ENCODE measurements at places on chromosomes 5 and 9.

DNA sequence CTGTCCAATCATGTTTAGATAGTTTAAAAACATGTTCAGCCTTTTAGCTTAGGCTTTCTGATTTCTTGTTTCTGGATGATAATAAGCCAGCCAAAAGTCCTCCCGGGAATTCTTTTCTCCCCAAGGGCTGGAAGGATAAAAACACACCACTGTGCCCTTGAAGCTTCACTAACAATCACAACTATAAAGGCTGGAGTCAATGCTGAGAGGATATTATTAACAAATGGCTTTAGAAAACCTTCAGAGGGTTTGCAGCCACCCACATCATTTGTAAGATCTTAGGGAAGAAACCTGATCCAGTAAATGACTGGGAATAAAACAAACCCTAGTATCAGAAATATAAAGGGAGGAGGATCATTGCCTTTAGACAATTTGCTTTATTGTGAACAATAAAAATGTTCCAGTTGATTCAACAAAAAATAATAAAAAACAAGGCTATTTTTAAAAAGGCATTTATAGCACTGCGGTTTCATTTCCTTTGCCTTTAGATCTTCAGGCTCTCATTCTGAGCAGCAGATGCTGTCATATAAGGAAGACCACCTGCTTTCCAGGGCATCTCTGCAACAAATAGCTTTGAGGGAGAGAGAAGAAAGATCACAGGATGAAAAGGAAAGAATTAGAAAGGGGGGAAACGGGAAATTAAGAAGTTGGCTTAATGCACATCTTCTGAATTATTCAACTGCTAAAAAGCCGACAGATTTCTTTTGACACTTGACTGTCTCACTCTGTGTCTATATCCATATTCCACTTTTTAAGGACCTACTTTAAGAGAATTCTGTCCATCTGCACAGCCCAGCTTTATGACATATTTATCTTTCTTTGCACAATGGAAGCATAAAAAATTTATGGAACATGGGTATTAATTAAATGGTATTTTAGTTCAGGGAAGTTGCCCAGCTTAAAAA, 277.2 kb upstream of the SLC24A2 start:
- no peak for DNase-seq

DNA sequence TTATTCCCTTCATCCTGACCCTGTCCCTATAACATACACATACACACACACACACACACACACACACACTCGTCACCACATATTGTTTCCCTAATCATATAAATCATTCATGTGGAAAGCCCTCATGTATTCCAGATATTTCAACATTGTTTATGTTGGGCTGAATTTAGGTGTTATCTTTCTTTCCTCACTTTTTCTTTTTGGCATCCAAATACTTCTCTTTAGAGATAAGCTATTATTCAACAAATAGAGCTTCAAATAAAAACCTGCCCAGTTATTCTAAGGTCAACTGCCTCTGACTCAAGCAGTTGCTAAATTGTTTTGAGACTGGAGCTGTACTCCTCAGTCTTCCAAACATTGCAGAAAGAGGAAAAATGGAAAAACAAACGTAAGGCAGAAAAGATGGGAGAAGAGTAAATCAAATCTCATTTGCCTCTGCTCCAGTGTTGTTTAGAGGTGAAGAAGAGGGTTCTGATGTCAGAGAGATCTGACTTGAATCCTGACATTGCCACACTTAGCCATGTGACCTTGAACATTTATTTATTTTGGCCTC, 215.7 kb downstream of the GAS1 start:
- DNase-seq: no peak

DNA sequence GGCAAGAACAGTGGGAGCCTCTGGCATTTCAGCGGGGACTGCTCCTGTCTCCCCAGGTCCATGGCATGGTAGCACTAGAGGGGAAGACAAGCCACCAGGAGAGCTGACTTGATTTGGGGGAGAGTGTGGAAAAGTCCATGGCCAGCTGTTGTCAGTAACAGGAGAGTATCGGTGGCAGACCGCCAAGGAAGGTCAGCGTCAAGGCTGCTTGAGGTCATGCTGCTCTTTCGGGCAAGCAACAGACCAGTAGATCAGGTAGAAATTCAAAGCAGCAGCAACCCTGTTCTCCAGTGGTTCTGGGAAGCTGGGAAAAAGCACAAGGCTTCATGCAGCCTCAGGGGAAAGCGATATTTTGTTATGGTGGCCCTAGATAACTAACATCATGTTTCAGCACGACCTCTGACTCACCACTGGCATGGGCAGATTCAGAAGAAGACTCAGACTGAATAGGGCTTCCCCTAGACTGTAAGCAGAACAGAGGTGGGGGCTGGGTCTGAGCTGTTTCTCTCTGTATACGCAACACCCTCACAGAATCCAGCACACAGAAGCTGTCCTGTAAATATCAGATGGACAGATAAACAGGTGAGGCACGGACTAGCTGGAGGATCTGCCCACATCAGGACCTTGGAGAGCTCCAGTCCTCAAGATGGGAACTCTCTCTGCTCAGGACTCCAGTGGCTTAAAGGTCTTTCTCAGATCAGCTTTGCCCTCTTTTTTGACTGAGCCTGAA, 35.2 kb upstream of the PLEKHG4B start:
- no peak for DNase-seq

DNA sequence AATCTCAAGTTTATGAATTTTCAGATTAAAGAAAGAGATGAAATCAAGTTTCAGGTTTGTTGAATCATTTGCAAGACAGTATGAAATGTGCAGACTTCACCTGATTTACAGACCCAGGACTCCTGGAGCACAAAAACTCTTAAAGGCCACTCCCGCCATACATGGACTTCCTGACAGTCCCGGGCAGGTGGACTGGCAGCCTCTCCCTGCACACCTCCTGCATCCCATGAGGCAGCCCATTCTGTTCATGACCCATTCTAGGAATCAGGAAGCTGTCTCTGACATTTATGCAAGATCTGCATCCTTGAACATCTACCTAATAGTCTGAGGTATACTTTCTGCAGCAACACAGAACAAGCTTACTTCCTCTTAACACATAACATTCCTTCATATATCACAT, 5.9 kb downstream of the DDX31 start:
- no peak for DNase-seq

DNA sequence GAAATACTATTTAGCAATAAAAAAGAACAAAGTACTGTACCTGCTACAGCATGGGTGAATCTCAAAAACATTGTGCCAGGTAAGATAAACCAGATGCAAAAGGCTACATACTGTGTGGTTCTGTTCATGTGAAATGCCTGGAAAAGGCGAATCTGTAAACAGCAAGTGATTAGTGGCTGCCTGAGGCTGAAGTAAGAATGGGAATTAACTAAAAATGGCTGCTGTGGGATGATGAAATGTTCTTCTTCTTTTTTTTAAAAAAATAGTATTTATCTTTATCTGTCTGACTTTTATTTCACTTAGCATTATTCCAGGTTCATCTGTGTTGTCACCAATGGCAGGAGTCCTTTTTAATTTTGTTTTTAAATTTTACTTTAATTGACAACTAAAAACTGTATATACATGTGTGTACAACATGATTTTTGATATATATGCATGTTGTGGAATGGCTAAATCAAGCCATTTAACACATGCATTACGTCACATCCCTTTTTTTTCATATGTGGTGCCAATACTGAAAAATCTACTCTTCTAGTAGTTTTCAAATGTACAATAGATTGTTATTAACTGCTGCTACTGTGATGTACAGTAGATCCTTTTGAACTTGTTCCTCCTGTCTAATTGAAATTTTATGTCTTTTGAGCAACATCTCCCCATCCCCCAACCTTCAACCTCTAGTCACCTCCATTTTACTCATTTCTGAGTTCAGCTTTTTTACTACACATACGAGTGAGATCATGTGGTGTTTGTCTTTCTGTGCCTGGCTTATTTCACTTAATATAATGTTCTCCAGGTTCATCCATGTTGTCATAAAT, 62.9 kb upstream of the TNFAIP8 start:
- no peak for DNase-seq

DNA sequence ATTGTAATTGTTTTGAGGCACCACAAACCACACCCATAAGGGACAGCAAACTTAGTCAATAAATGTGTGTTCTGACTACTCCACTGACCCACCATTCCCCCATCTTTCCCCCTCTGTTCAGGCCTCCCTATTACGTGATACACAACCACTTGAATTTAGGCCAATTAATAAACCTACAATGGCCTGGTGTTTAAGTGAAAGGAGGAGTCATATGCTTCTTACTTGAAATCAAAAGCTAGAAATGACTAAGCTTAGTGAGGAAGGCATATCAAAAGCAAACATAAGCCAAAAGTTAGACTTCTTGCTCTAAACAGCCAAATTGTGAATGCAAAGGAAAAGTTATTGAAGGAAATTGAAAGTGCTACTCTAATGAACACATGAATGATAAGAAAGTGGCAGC, 14.6 kb downstream of the ZBTB43 start:
- no peak for DNase-seq

DNA sequence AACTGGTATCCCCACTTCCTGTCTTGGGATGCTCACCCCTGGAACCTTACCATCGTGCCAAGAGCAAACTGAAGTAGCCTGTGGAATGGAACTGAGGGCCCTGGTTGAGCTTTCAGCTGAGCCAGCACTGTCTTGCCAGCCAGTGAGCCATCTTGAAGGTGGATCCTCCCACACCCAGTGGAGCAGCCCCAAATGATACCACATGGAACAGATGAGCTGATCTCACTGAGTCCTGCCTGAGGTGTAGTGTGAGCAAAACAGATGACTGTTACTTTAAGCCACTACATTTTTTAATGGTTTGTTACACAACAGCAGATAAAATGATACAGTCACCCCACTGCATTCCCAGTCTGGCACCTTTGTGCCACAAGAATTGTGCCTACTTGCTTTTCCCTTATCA, 2.2 kb upstream of the PCYOX1L start:
- no peak for DNase-seq

DNA sequence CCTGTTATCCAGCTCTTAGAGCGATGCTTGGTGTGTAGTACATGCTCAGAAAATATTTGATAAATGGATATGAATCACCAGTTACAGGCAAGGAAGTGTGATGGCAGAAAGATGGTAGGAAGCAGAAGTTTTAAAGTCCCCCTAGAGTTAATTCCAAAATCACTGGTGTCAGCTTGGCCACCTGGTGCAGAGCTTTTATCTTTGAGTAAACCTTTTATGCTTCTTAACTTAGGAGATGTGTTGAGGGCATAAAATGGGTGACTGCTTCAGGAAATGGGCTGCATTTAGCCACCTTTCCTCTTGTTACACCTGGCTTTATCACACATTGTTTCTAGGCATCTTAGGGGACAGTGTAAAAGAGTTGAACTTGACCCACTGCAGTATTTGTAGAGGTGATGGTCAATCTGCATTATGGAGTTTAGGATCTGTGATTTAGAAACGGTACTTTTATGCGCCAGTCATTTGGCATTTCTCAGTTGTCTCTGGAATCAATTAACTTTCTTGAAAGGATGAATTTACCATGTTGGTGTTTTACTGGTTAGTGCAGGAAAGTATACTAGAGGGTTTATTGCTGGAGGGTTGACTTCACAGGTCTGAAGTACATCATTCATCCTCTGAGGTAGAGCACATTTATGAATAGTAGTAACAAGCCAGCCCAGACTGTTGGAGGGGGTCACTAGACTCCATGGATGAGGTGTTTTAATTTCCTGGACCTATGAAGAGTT, 7.5 kb upstream of the FAM120AOS start:
- DNase-seq: no peak
